A549 (cell line): ENCODE measurements at places on chromosomes 7 and 10. TPM values are rescaled to one million over a fixed set of nuclear protein-coding genes. Genes with fewer than 3 reads are reported as not detected.

GRCh38 chr10:102504179-102504975, 605 bp downstream of the SUFU start:
- no peak for DNase-seq

GRCh38 chr10:10294881-10295529, 722.7 kb upstream of the CELF2 start:
- no peak for DNase-seq

OGDH gene
- polyA plus RNA-seq = 35.8 to 38.8 TPM (median 37.7 TPM) in 3 replicates

DNA sequence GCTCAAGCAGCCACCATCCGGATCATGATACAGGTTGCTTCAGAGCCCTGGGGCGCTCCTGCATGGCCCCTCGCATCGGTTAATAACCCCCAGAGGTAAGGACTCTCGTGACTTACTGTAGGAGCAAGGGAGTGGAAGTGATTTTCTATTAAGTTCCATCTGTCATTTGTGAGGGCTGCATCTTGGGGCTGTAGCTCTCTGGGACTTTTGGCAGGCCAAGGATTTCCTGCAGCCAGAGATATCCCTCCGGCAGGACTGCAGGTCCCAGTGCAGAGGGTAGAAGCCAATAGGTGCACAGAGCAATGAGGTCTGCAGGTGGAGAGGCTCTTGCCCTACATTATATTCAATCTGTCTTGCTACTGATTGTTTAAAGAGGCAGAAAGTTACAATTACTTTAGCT, 356.8 kb upstream of the ADARB2 start:
- no peak for DNase-seq

POM121 gene
- 23.0 to 23.2 TPM (median 23.2 TPM) in 3 replicates for polyA plus RNA-seq

DNA sequence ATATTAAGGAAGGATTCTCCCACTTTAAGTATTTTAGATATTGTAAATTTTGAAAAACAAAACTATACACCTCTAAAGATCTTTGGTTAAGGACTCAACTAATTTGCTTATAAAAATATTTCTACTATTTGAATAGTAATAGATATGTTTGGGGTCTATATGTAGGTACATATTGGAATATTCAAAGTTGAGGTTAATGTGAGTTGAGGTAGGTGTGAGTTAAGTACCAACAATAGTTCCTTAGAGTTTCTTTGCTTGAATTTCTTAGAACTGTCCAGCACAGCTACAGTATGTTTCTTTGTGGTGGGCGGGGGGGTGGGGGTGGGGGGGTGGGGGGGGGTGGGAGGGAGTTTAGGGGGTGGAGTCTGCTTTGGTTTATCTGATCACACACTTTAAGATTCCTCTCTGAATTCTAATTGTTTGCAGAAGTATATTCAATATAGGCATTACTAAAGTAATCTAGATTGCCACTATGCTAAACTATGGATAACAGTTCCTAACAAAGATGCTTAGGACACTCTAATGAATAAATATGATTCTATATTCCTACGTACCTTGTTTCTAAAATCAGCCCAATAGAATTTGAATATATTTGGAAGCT, 2.1 kb downstream of the GRM3 start:
- DNase-seq = no peak

DNA sequence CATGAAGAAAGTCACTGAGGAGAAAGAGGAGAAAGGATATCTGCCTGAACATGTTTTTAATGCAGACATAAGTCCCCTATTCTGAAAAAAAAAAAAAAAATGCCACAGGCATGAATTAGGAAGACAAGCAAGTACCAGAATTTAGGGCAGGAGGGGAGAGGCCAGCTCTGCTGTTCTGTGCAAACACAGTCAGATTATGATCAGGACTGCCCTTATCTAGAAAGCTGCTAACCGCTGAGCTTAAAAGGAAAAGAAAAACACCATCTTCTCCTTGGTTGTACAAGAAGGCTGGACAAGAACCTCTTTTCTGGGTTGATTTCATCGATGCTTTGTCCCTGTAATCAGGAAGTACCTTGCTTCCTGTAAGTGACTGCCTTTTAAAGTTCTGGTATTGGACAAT, 15.3 kb upstream of the PWWP2B start:
- DNase-seq = no peak

DNA sequence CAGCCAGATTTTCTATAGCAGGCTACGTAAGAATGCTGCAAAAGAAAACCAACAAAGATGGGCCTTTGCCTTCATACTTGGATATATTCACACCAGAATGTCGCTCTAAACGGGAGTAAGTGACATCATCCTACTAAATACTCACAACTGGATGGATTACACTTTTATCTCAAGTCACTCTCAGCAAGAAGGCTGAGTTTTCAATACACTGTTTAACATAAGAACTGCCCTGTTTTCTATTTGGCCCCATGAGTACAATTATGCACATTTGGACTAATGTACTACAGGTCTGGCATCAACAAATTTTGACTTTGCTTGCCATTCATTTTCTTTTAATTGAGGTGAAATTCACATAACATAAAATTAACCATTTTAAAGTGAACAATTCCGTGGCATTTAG, 8.2 kb downstream of the SLC35B4 start:
- no peak for DNase-seq

- no peak for DNase-seq
Observed at GRCh38 chr10:30527623-30528428, 93.8 kb downstream of the MAP3K8 start.

GRCh38 chr10:13792006-13792405, 205.2 kb downstream of the PRPF18 start:
- DNase-seq = no peak
